COR-L47 (cell line): ENCODE measurements at places on chromosomes 6 and 20.
A peak's percentile ranks its signal among the peaks of the same experiment; 100 is the strongest.

DNA sequence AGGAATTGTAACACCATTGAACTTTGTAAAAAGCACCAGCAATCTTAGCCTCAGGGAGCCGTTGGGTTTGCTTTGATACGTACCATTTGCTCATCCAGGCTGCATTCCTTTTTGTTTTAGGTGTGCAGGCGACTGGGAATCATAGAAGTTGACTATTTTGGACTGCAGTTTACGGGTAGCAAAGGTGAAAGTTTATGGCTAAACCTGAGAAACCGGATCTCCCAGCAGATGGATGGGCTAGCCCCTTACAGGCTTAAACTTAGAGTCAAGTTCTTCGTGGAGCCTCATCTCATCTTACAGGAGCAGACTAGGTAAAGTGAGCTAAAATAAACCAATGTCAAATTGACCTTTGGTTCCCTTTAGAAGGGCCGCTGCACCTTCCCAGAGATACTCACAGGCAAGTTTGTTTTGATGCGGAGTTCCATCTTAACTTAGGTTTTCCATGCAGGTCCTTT is 1.6 kb downstream of the MYLIP start:
- DNase-seq = no peak

GRCh38 chr20:5024103-5024502 is 22.8 kb upstream of the SLC23A2 start:
- no peak for DNase-seq

DNA sequence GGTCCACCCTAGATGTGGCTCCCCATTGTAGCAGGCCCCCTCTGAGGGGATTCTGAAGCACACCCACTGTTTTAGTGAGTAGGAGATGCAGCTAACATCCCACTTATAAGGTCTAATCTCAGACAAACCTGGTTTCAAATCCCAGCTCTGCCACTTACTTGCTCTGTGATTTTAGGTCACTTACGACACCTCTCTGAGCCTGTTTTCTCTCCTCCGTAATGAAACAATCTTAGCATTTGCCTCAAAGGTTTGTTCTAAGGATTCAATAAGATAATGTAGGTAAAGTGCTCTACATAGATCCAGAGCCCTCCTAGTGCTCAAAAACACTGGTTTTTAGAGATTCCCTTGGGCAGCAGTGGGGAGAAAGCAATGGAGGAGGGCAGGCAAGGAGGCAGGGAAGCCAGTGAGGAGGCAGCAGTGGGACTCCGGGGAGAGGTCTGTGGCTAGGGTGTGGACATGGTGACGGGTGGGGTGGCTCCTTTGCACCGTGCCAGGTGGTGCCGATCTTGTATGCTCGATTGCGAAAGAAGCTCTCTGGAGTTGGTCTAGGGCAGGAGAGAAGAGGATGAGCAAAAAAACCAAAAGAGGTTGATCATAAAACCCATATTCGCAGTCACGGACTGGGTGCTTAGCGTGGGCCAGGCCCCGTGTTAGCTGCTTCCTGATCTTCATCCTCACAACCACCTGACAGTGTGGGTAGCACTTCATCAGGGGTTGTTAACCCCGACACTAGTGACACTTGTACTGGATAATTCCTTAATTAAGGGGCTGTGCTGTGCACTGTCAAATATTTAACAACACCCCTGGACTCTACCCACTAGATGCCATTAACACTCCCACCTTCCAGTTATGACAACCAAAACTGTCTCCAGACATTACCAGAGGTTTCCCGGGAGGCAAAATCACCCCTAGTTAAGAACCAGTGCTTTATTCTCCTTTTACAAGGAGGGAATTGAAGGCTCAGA is 16.8 kb upstream of the PTGIS start:
- no peak for DNase-seq

GRCh38 chr6:149925253-149925973 is 2.5 kb upstream of the RAET1G start:
- no peak for DNase-seq

DNA sequence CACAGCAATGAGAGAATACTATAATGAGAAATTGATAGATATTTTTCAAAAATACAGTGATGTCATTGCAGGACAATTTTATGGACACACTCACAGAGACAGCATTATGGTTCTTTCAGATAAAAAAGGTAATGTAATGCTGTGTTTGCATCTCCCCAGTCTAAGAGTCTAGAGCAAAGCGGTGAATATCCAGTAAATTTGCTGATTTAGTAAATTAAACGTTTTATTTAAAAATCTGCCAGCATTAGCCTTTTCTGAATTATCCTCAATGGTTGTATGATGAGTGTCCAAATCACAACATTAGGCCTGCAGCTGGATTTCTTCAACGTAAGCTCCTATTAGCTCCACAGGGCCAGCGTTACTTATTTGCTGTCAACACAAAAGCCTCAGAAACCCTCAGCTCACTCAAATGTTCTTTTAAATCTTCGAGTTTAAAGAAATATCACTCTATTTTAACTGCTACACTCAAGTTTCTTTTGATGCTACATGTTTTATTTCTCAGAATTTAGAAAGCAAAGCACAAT is 16.0 kb downstream of the SMPDL3A start:
- DNase-seq = no peak

GRCh38 chr6:146901940-146902816 is 302.0 kb upstream of the STXBP5 start:
- no peak for DNase-seq

GRCh38 chr6:33613795-33614168 is 7.3 kb upstream of the ITPR3 start:
- DNase-seq = no peak

DNA sequence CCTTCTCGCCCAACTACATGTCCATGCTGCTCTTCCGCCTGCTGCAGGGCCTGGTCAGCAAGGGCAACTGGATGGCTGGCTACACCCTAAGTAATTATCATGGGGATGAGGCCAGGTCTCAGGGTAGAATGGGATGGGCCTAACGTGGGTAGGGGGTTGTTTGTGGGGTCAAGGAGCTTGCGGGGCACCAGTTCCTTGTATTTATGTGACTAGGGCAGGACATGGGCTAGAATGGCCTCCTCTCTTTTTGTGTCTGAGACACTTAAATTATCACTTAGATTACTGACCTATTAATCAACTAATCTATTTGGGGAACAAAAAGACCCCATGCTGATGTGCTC is 10.7 kb downstream of the SLC22A1 start:
- no peak for DNase-seq

DNA sequence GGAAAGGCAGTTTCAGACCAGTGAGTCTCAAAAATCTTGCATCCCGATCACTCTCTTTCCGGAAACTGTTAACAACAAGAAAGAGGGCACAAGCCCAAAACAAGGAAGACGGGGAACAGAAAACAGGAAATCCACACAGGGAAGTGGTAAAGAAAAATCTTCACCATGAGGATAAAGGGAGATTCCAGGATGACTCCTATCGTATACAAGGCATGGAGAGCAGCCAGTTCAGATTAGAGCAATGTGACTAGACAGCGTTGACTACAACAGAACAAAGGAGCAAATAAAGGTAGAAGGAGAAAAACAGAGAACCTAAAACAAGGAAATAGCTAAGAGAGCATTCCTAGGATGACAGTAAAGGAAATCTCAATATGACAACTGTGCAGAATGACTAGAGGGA is 26.5 kb downstream of the VNN1 start:
- no peak for DNase-seq

GRCh38 chr6:140436023-140436811 is 1061.8 kb upstream of the CITED2 start:
- no peak for DNase-seq

DNA sequence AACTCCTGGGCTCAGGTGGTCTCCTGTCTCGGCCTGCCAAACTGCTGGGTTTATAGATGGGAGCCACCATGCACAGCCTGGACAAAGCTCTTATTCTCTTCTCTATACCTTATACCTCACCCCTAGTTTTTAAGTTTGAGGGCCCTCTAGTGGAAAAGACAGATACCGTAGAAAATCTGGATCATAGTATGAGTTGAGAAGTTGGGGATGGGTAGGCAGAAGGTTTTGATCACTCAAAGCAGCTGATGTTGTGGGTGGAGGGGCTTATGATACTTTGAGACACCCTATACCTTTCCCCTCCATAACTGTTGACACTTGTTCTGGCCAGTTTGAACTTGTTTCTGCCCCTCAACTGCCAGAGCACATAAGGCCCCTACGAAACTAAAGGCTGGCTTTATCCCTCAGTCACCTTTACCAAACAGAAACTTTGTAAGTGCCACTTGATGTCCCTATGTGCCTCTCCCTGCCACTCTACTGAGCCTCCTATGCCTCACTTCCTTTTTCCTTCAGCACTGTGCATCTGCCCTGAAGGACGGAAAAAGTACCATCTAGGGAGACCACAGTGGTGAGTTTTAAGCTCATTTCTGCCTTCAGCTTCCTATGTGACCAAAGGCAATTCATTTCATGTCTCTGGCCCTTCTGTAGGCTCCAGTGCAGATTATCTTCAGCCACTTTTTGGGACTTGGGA is 28.6 kb downstream of the RALY start:
- no peak for DNase-seq

DNA sequence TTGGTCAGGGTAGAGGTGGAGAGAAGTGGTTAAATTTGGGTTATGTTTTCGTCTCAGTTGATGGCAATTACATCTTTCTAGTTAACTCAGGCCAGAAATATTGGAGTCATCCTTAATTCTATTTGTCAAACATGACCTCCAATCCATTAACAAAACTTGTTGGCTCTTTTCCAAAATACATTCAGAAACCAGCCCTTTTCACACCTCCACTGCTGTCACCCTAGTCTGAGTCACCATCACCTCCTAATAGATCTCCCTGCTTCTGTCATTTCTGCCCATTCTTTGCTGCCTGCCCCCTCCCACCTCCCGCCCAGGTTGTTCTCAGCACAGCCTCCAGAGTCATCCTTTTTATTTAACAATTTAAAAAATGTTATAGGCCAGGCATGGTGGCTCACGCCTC is 3.0 kb upstream of the ABCF1 start:
- peak; percentile 32 for DNase-seq

GRCh38 chr6:120918137-120918536 is 416.1 kb downstream of the TBC1D32 start:
- no peak for DNase-seq

GRCh38 chr6:165922309-165922794 is 245.3 kb downstream of the TBXT start:
- DNase-seq = no peak

- DNase-seq = no peak
Observed at GRCh38 chr6:118781897-118782296, 112.1 kb upstream of the ASF1A start.

DNA sequence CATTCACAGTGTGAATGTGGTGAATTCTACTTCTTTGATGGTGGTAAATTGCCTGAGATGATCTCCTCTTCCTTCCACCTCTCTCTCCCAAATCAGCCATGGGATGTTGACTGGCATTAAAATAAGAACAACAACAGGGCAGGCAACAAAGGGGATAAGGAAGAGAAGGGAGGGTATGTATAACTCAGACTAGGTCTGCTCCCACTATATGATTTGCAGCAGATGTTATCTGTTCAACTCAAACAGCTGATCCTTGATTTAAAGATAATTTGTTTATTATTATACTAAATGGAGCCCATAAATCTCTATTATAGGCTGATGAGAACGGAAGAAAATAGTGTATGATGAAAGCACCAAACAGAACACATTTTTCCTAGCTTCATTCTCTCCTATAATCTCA is 262.0 kb downstream of the BTBD3 start:
- DNase-seq = no peak

DNA sequence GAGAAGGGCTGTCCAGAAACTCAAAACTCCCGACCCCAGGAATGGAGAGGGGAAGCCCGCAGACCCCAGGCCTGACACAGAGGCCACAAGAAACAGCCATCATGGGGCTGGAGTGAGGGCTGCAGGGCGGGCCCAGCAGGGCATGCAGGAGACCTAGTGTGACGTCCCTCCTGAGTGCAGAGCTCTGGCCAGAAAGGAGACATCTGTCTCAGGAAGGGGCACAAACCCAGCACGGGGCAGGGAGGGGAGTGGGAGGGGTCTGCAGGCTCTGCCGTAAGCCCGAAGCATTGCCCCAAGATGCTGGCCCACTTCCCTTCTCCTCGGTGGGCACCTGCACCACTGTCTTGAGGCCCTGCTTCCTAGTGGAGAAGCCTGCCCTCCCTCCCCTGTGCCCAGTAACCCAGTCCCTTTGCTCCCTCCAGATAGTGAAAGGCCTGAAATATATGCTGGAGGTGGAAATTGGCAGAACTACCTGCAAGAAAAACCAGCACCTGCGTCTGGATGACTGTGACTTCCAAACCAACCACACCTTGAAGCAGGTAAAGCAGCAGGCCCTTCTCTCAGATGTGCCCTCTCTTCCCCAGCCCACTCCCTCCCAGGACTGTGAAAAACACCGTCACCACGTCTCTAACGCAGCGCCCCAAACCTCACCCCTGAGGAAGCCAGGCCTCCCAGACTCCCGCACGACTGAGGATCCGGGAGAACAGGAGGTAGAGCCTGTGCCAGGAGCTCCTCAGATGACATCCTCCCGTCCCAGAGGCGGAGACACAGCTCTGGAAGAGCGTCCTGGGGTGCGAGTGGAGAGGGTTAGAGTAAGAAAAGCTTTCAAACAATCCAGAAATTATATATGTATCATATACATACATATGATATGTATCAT is 9.7 kb downstream of the CST7 start:
- DNase-seq = no peak

DNA sequence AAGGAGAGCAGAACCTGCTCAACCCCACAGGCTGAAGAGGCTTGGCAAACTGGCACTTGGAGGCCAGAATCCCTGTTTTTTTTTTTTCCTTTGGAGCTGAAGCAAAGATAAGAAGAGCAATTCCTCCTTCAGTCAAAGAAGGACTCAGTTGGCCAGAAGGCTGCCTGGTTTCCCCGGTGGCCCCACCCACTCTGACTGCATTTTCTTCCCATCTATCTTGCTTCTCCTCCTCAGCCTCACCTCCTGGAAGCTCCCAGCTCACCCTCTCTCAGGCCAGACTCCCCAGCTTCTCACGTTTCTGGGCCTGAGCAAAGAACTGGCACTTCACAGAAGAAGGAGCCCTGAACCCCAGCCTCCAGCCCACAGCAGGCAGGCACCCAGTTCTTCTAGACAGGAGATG is 2.4 kb downstream of the LRFN2 start:
- DNase-seq = no peak

DNA sequence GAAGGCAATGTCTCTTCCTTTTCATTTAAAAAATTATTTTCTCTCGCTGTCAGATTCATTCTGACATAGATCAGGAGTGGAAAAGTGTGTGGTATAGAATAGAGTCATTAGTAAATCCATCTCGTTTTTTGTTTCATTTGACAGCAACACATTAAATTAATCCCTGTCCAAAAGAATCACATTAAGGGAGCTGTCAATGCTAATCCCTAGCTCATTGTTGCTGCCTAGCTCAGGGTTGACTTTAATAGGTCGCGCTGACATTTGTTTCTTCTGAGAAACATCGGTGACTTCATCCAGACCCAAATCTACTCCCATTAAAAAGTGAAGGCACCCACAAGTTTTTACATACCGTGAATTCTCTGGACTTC is 25.4 kb upstream of the MAP3K7 start:
- no peak for DNase-seq
